ENCODE measurements at places on chromosomes 12 and 14.
A peak's percentile ranks its signal among the peaks of the same experiment; 100 is the strongest.

DNA sequence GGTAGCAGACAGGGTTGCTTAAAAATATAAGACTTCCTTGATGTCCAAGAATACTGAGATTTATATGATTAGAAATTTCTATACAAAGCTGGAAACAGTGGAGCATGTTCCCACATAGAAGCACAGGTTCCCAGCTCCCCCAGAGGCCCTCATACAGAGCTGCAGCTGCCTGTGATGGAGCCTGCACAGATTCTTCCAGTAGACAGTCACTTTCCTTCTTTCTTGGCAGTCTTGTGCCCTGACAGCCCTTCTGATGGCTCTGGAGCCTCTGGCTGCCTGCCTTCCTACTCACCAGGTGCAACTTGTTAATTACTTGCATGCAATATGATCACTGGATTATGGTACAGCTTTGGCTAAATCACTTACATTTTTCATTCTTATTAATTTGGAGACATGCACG is 44.4 kb downstream of the BICD1 start:
- no peak for DNase-seq

- DNase-seq = no peak
Measured at GRCh38 chr14:100823413-100824080, 2.4 kb upstream of the MEG3 start.

DNA sequence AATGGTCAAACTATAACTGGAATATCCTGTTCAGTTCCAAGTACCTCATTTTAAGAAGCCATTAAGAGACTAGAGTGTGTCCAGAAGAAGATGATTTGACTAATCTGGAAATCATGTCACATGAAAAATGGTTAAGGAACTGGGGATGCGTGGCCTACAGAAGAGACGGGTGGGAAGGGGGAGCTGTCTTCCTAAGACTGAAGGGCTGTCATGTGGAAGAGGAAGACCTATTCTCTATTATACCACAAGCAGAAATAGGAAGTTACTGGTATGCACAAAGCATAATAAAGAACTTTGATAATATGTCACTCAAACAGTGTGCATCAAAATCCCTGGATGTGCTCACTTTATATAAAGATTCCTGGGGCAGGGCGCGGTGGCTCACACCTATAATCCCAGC is 50.3 kb downstream of the HECTD4 start:
- no peak for DNase-seq

GRCh38 chr12:83541446-83541845 is 854.7 kb downstream of the TMTC2 start:
- DNase-seq = no peak

- DNase-seq = no peak
Measured at GRCh38 chr12:123427036-123427769, 9.3 kb downstream of the RILPL2 start.

GRCh38 chr12:98369581-98369980 is 145.8 kb upstream of the TMPO start:
- no peak for DNase-seq

DNA sequence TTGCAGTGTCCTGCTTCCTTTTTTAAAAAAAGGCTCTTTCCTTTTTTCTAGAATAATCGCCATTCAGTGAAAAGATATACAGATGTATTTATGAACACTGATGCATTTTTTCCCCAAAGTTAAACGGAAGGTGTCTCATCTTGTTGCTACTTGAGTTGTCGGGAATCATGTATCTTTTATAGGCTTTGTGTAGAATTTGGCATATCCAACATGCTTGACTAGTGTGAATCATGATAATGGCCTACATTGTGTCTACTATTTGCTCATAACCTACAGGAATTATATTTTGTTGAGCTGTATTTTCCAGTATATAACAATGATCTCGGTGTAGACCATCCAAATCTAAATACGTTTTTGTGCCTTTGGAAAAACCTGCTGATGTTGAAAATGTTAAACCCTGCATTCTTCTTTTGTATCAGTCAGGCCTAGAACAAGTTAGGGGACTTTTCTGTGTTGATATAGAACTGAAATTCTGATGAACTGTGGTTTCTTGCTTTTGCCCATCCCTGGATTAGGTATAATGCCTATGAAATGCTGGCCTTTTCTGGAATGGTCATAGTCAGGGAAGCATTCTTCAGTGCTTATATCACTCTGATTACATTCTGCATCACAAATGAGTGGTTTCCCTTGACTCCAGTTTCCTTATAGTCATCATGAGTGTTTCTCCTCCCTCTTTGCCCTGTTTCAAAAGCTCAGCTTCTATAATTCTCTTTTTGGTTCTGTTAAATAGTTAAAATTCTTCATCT is 10.8 kb downstream of the BMAL2 start:
- DNase-seq = no peak

GRCh38 chr12:3216726-3217682 is 139.8 kb downstream of the TSPAN9 start:
- DNase-seq = no peak

DNA sequence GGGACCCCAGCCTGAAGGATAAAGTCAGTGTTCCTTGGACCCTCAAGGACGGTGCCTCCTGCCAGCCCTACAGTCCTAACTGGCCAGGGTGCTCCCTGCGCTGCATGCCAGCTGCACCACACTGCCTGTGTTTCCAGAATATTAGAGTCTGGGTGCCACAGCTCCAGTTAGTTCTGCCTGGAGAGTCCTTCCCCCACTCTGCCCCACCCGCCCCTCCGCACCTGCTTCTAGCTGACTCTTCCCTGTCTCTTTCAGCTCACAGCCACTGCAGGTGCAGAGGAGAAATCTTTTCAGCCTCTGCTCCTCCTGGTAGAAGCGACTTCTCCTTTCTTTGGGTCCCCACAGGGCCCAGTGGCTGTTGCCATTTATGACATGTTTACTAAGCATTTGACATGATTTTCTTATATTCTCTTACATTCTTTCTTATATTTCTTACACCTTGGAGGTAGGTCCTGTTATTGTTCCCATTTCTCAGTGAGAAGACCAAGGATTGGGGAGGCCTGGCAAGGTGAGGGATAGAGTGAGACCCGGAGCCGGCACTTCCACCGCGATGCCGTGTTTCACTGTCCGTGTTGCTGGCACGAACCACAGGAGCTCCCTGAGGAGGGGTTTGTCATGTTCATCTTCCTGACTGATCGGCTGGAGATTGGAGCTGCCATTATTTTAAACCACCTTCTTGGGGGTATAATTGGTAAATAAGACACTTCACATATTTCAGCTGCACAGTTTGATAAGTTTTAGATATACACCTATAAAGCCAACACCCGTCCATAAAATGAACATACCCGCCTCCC is 29.4 kb downstream of the SYNE3 start:
- DNase-seq = no peak

GRCh38 chr12:68100241-68100640 is 59.3 kb downstream of the IFNG start:
- DNase-seq = no peak

- peak; percentile 78 for DNase-seq
Measured at GRCh38 chr14:106436310-106436905, 910.0 kb downstream of the TMEM121 start.

GRCh38 chr12:104990950-104991349 is 4.8 kb downstream of the NOPCHAP1 start:
- no peak for DNase-seq

DNA sequence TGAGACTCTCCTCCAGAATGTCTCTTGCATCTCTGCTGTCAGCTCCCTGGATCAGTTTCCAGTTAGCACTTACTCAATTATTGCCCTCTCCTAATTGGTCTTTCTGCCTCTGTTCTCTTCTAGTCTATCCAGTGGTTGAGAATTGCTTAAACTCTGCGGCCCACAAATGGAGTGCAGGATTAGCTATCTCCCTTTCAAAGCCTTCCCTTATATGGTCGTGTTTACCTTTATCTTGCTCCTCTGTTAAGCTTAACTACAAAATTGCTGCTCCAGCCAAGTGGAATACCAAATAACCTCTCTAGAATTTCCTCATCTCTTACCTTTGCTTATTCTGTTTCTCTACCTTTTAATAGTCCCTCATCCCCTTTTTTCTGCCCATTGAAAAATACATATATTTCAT is 132.7 kb downstream of the NRXN3 start:
- no peak for DNase-seq

GRCh38 chr12:95701275-95701674 is 89.3 kb downstream of the NTN4 start:
- no peak for DNase-seq

GRCh38 chr12:128639089-128639488 is 184.7 kb downstream of the SLC15A4 start:
- no peak for DNase-seq

- DNase-seq = peak; percentile 85
Measured at GRCh38 chr12:111434680-111435338, 29.1 kb downstream of the SH2B3 start.

- DNase-seq = no peak
Measured at GRCh38 chr12:116651089-116651488, 86.8 kb downstream of the SPRING1 start.

GRCh38 chr12:82635263-82635662 is 51.4 kb upstream of the TMTC2 start:
- no peak for DNase-seq

GRCh38 chr14:30520536-30520935 is 38.4 kb upstream of the G2E3 start:
- DNase-seq = no peak

DNA sequence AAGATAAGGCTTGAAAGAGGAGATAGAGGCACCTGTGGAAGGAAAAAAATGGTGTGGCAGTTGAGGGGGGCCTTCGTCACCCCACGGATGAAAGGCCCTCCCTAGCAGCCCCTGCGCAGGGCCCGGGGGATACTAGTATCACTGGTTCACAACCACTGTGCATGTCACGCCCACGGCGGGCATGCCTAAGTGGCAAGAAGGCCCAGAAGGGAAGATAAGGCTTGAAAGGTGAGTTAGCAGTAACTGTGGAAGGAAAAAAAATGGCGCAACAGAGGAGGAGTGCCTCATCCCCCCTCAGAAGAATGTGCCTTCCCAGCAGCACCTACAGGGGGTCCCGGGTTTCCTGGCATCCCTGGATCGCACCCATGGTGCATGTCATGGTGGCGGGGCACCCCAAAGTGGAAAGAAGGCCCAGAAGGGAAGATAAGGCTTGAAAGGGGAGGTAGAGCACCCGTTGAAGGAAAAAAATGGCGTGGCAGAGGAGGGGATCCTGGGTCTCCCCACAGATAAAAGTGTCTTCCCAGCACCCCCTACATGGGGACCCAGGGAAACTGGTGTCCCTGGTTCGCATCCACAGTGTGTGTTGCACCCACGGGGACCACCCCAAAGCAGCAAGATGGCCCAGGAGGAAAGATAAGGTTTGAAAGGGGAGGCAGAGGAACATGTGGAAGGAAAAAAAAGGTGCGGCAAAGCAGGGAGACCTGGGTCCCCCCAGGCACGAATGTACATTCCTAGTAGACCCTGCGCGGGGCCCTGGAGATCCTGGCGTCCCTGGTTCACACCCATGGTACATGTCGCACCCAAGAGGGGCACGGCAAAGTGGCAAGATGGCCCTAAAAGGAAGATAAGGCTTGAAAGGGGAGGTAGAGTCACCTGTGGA is 279.2 kb downstream of the ALG10 start:
- no peak for DNase-seq

DNA sequence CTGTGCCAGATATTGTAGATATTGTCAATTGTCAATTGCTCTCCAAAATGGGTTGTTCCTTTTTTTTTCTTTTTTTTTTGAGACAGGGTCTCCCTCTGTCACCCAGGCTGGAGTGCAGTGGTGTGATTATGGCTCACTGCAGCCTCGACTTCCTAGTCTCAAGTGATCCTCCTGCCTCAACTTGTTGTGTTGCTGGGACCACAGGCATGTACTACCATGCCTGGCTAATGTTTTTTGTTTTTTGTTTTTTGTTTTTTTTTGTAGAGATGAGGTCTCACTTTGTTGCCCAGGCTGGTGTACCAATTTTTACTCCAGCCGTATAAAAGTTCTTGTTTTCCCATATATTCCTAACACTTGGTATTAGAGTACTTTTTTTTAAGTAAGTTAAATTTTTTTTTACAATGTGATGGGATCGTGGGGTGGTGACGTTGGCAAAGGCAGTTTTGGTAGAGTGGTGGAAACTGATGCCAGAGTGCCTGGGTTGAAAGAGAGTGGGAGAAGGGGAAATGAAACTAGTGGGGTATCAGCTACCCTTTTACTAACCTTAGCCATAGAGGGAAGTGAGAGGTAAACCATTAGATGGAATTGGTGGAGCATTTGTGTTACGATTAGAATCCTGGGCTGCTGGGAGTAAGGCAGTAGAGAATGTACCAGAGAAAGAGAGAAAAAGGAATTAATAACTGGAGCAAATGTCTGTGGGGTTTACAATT is 33.0 kb upstream of the CFAP54 start:
- DNase-seq = no peak

GRCh38 chr14:94582199-94582750 is 1.0 kb downstream of the SERPINA5 start:
- no peak for DNase-seq

DNA sequence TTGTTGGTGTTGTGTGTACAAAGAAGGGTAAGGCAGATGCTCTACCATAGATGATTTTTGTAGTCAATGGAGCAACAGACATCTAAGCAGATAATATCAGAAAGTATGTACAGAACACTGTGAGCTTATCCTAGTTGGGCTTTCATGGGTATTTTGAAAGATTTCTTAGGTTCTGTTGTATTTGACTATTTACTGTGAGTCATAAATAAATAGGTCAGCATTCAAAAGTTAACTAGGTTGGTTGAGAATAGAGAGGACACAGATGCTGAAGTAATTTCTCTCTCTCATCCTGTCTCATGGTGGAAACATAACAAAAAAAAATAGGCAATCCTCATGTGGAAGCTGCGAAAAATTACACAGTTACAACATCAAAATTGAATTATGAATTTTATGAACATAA is 413.5 kb downstream of the CCDC91 start:
- no peak for DNase-seq

DNA sequence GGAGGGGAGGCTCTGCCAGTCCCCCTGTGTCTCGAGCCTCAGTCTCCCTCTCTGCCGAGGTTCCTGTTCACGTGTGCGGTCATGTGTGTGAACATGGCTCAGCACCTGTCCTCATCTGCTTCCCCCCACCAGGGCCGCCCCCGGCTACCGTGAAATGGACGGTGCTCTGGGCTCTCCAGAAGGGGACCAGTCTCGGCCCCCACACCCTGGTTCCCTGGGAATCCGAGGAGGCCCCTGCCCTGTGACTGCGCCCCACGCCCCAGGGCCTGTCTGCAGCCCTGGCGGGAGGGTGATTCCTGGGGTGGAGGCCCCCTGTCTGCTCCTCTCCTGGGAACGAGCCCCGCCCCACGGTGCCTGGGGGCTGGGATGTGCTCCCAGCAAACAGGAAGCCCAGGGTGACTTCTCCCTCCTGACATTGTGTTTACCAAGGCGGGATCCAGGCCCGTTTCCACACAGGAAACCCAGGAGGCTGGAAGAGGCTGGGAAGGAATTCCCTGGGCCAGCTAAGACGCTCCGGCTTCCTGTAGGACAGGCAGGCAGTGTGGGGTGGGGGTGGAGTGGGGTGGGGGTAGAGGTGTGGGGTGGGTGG is 46.6 kb downstream of the KIF26A start:
- DNase-seq = no peak

DNA sequence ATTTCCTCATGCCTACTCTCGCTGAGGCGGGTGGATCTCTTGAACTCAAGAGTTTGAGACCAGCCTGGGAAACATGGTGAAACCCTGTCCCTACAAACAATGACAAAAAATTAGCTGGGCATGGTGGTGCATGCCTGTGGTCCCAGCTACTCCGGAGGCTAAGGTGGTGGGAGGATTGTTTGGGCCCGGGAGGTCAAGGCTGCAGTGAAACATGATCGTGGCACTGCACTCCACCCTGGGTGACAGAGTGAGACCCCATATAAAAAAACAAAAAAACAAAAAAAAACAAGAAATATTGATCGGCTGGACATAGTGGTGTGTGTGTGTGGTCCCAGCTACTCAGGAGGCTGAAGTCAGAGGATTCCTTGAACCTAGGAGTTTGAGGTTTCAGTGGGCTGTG is 9.2 kb downstream of the MOAP1 start:
- DNase-seq = no peak
